CD4-positive, alpha-beta T cell treated with Interleukin-15 for 4 hours (primary cell): ENCODE measurements at places on chromosomes 3 and 15.

GRCh38 chr3:117681619-117682018 is 972.0 kb downstream of the TUSC7 start:
- no peak for DNase-seq

DNA sequence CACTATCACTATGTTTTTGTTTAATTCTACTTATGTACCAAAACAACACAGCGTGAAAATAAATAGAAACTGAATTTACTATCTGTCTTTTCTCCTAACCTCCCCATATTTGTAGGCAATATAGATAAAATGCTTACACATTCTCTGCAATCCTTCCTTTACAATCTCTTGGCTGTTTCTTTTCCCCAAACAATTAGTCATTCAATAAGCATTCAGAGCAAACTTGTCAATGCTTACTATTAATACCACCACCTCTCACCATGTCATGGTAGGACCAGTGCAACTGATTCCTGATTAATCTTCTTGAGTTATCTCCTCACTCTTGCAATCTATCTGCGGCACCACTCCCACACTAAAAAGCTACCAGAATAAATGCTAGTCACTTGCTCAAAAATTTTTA is 74.0 kb upstream of the TTBK2 start:
- DNase-seq = no peak

- no peak for DNase-seq
Measured at GRCh38 chr3:150825916-150826377, 63.0 kb upstream of the SIAH2 start.

- no peak for DNase-seq
Measured at GRCh38 chr3:10561162-10561945, 56.0 kb upstream of the ATP2B2 start.

DNA sequence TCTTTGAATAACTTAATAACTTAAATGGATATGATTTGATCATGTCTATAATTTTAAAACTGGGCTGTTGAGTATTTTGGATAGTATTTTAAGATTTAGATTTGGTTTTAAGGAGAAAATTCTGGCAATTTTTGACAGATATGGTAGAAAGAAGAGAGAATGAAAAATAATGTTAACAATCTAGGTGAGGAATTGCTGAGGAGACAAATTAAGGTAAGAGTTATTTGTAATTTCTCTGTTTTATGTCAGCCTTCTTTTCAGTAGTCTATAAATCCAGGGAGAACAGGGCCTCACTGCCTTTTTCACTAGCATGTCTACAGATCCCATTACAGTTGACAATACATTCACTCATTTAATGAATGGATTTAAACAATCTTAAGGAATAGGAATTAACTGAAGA is 144.7 kb downstream of the SERPINI1 start:
- no peak for DNase-seq

DNA sequence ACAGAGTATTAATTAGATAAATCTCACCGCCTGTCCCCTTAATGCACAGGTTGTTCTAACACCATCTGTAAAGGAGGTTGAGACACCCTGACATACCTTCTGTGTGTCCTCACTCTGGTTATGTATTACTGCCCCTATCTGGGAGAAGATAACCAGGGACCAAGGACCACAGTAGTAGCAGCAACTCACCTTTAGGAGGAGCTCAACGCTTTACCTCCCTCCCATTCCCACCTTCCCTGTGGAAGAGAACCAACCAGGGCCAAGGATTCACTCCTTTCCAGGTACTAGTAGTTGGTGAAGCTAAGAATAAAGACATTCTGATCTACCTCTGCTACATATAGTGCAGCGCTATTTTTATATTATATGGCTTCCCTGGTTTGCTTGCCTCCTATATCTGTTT is 232.6 kb downstream of the MEX3B start:
- no peak for DNase-seq

DNA sequence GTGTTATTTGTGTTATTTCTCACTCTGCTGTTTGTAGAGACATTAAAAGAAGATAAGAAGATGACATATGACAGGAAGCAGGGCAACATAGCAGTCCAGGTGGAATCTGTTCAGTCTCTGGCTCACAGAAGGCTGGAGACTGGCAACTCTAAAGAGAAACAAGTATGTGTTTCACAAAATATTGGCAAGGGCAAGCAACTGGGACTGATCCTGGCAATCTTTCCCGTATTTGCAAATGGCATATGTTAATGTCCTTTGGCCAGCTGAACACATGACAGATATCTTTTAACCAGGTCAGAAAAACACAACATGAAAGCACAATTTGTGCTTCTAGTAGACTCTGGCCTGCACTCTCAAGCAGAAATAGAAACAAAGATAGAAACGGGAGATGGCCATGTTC is 1354.1 kb upstream of the EPHA6 start:
- no peak for DNase-seq

DNA sequence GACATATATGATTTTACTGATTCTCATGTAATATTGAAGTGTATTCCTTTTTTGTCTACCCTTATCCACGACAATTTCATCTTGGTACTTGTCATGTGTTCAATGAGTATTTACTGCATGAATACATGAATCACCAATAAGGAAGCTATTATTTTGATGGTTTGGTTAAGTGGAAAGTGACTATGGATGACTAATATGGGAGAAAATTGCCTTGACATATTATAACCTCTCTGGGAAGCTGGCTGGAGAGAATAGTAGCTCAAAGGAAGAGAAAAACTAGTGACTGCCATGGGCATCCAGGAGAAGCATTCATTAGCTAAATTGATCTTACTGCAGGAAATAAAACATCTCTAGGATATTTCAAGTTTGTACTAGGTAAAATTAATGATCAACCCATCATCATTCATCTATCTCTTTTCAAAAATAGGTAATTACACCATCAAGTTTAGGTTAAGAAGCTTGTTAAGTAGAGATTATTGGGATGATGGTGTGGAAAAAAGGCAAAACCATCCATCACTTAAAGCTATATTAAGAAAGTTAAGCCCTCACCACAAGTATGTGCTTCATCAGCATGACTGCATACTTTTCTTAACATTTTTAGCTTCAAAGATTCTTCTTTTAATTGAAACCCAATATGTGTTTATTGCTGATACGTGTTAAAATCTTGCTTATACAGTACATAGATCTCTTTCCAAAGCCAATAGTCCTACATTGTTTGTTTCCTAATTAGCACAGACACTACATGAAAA is 455.2 kb upstream of the ARPP21 start:
- DNase-seq = no peak

DNA sequence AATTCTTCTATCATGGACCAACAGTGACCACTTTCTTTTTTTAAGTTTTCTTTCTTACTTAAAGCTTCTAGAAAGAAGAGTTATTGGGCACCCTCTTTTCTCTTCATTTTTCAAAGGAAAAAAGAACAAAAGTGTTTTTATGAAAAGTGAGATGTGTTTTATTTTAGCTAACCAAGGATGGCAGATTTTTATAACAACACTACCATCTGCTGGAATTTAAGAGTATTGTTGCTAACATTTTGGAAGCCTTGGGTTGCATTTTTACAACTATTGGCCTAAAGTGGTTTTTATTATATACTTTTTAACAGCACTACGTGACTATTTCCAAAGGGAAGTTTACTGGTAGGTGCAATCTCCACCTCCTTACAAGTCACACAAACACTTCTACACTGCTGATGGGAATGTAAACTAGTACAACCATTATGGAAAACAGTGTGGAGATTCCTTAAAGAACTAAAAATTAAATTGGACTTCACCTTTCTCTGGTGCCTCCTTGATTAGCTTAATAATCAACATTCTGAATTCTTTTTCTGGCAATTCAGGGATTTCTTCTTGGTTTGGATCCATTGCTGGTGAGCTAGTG is 237.7 kb upstream of the AGTR1 start:
- no peak for DNase-seq

DNA sequence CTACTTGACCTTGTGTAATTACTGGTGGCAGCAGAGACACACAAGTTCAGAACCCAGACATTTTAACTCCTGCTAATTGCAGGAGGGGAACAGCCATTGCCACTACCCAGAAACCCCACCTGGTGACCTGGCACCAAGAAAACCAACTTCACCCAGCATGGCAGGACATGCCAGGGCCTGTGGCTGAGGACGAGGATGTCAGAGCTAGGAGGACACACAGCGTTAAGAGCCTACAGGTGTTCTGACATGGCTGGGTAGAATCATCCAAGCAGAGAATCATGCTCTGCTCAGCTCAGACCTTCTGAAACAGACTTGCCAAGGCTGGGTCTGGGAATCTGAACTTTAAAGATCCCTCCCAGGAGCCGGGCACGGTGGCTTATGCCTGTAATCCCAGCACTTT is 11.7 kb upstream of the SPATA12 start:
- DNase-seq = no peak

- DNase-seq = no peak
Measured at GRCh38 chr3:66441129-66441528, 59.7 kb downstream of the LRIG1 start.

- no peak for DNase-seq
Measured at GRCh38 chr3:12442654-12443501, 41.4 kb upstream of the TSEN2 start.

- no peak for DNase-seq
Measured at GRCh38 chr3:37050282-37050681, 57.0 kb downstream of the MLH1 start.

DNA sequence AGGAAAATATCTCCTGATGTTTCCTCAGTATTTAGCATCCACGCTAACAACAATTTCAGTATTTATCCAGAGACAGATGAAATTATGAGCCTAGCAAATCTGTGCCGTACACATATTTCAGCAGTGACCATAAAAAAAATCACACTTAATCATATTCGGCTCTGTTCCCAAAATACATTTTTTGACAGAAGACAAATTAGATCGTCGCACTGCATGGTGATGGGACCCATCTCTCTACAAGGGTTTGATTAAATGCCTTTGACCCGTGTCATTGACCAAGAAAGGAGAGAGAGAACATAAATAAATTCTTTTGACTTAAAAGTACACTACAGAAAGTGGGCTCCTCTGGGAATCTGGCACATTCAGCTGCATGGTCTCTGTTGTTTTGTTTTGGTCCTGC is 215.3 kb upstream of the SEMA6D start:
- DNase-seq = no peak

- DNase-seq = no peak
Measured at GRCh38 chr3:71641674-71642073, 58.1 kb upstream of the FOXP1 start.

DNA sequence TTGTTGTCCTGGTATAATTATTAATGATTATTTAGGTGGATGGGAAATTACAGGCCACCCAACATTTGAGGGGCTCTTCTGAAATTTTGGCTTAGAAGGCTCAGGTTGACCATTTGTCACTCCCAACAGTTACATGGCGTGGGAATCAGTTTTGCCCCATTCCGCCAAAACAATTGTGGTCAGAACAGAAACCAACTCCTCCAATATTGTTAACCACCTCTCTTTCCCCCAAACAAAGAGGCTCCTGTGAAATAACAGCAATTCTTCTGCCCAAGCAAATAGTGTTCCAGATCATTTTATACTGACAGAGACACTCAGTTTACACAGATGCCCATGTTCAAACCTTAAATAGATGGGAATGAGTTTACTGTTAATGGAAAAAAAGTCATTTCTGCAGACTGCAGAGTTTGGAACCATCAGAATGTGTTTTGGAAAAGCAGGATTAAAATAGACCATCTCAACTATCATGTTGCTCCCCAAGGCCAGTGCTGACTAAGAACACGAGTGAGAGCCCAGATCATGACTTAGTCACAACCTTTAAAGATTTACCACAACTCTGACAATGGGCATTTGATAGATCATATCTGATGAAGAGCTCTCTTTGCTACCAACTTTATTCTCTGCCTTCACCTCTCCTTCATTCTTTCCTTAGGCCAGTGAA is 102.1 kb downstream of the DUT start:
- DNase-seq = no peak

- no peak for DNase-seq
Measured at GRCh38 chr3:63386568-63386967, 108.5 kb downstream of the SYNPR start.

GRCh38 chr3:98095882-98096281 is 8.9 kb downstream of the OR5AC2 start:
- no peak for DNase-seq

DNA sequence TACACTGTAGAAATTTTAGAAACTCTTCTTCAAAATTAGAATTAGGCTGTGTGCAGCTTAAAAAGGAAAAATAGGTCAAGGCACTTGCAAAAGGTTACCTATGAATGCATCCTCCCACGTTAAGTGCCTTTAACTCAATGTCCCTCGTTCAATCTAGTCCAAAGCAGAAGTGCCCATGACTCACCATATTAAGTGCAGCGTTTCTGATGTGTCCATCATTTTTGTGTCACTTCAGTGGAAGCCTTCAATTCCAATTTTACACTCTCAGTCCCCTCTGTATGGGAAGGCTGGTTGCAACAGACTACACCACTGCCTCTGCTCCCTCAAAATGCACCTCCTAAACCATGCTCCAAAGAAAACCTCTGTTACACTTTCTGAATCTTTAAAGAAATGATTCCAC is 53.4 kb downstream of the FOXB1 start:
- no peak for DNase-seq

DNA sequence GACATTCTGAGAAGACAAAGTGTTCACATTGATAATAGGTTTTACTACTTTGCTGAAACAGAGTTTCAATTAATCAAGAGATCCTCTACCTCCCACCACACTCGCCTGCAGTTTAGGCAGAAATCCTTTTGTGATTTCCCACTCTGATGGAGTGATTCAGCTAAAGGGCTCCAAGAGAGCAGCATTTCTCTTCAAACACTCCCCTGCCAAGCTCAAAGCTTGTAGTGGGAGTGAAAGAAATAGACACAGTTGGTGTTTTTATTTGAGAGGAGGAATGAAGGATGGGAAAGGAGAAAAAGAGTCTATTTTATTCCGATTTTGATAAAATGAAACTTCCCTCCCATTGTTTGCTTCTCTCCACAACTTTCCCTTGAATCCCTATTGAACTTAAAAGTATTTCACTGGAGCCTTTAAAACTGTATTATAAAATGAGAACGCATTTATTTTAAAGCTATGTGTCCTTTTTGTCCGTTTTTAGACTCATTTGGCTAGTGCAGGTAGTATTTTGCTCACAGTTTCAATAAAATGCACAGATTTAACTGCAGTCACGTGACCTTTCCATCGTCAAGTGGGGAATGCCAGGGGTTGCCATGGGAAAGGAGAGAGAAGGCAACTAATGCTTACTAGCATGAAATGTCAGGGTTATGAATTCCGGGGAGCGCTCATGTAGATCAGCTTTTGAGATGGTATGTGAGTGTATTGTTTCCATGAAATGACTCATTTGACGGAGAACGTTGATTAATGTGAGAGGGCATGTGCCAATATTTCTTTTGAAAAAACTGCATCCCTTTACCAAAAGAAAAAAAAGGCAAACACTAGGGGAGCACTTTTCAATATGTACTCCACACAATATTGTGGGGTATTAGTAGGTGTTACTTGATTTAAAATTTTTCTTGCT is 7.7 kb upstream of the OSBPL11 start:
- DNase-seq = no peak

GRCh38 chr3:59131016-59131766 is 81.4 kb upstream of the CFAP20DC start:
- DNase-seq = no peak

GRCh38 chr3:14719006-14719405 is 44.1 kb downstream of the C3orf20 start:
- DNase-seq = no peak

- DNase-seq = no peak
Measured at GRCh38 chr3:10479311-10479710, 26.1 kb downstream of the ATP2B2 start.

- no peak for DNase-seq
Measured at GRCh38 chr15:27025481-27025966, 54.5 kb downstream of the GABRG3 start.
